ENCODE measurements at places on chromosomes 1 and 21.
A peak's percentile ranks its signal among the peaks of the same experiment; 100 is the strongest.

GRCh38 chr21:31282095-31282709, 61.9 kb downstream of the TIAM1 start:
- DNase-seq, result no peak

- no peak for DNase-seq
Observed at GRCh38 chr1:83574791-83575190, 424.1 kb downstream of the TTLL7 start.

DNA sequence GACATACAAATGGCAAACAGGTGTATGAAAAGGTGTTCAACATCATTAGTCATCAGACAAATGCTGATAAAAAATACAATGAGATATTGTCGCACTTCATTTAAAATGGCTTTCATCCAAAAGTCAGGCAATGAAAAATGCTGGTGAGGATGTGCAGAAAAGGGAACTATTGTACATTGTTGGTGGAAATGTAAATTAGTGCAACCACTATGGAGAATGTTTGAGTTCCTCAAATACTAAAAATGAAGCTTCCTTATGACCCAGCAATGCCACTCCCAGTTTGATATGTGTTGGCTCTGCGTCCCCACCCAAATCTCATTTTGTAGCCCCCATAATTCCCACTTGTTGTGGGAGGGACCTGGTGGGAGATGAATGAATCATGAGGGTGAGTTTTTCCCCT, 309.7 kb upstream of the ZRANB2 start:
- DNase-seq, result no peak

DNA sequence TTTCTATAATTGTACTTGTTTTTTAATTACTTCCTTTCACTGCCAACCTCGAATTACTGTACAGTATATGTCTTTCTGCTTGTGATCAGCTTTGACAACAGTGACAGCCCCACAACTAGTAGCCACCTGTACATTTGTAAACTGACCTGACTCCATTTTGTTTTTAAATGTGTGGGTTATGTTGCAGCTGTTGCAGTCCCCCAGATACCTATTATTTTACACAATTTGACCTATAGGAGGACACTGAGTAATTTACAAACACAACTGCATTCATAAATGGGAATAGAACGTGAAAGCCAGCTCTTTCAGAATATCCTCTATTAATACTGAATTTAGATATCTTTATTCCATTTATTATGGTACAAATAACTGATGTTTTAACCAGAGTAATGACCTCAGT, 2.5 kb upstream of the VAMP3 start:
- no peak for DNase-seq

DNA sequence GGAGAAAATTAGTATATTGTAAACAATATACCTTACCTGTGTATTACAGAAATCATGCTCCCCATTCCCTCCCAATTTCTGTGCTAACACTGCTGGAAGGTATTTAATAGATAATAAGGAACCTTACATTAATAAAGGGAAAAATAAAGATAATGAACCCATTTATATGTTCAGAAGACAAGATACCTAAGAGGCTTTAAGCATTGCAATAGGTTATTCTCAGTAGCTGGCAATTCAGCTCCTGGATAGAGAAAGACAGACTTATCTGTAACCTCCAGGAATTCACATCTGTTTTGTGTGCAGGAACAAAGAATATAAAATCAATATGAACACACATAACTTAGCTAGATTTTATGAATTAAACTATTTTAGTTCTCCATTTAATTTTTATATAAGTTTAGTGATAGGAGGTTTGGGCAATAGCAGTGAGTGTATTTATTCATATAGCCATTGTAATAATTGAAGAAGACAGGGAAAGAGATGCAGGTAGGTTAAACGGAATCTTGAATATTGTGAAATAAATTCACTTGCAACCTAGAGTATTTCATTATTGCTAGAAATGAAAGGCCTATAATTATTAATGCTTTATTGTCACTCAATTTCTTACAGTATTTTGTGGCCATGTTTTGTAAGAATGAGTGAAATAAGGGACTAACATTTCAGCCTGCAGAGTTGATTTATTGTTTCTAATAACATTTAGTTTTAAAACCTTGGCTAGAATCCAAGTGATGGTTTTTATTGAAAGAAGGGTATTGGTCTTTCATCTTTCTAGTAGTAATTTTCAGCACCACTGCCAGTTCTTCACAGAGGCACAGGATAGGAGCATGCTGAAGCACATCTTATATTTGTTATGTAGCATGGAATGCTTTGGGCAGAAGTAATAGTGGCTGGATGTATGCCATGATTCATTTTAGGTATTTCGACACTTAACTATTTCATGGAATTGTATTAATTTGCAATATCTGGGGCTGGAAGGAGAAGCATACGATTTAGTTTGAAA, 1.5 kb downstream of the XPR1 start:
- no peak for DNase-seq

- DNase-seq, result no peak
Observed at GRCh38 chr1:236982380-236982779, 21.9 kb downstream of the MT1HL1 start.

- no peak for DNase-seq
Observed at GRCh38 chr1:59561796-59562195, 253.0 kb upstream of the HOOK1 start.

DNA sequence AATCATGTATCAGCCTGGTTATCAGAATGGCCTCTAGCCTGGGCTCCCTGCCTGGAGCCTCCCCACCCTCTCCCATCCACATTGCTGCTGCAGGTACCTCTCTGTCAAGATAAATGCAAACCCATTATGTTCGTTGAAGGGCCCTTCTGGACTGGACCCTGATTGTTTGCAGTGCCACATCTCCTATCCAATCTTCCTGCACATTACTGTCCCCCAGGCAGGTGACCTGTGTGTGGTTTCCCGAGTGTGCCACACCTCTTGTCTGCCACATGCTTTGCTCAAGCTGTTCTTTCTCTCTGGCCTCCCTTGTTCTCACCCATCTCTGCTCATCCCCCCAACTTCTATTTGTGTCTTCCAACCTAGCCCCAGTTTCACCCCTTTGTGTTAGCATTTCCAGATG, 32.4 kb downstream of the IER5 start:
- DNase-seq, result no peak

- no peak for DNase-seq
Observed at GRCh38 chr1:45442272-45442671, 48.7 kb downstream of the TESK2 start.

- no peak for DNase-seq
Observed at GRCh38 chr21:25589887-25590286, 17.4 kb downstream of the MRPL39 start.

- DNase-seq, result no peak
Observed at GRCh38 chr1:33391343-33392078, 39.4 kb downstream of the PHC2 start.

- DNase-seq, result no peak
Observed at GRCh38 chr1:32111789-32112188, 3.9 kb downstream of the KPNA6 start.

- no peak for DNase-seq
Observed at GRCh38 chr1:103198076-103198475, 89.8 kb upstream of the COL11A1 start.

GRCh38 chr1:151992303-151993083, 1.2 kb downstream of the S100A10 start:
- no peak for DNase-seq

DNA sequence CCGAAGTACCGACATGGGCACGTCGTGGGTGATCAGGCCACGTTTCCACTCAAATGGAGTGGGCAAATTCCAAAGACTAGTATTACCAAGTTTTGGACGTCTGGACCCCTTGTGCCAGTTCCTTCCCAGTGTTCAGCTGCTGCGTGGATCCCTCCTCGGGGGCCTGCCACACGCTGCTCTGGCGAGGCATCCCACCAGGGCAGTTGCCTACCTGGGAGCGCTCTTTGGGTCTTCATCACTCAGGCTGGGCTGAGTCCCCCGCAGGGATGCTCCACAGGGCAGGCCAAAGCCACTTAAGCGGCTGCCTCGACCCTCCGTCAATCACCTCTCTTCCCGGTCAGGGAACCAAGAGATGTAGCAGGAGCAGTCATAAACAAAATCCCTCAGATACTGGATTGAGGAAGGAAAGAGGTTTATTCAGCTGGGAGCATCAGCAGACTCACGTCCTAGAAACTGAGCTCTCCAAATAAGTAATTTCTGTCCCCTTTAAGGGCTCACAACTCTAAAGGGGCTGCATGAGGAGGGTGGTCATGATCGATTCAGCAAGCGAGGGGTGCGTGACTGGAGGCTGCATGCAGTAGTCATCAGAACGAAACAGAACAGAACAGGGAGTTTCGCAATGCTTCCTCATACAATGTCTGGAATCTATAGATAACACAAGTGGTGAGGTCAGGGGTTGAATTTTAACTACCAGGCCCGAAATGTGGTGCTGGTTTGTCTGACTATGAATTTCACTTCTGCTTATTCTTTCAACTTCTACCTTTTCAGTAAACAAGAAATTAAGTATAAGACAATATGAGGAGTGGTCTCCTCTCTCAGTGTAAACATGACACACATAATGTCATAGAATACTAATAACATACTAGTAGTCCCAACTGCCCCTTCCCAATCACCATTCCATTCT, 998.6 kb upstream of the NCAM2 start:
- no peak for DNase-seq

GRCh38 chr1:35558374-35559316, 1.0 kb downstream of the NCDN start:
- peak; percentile 86 for DNase-seq
